ENCODE measurements at places on chromosomes 4 and X.

DNA sequence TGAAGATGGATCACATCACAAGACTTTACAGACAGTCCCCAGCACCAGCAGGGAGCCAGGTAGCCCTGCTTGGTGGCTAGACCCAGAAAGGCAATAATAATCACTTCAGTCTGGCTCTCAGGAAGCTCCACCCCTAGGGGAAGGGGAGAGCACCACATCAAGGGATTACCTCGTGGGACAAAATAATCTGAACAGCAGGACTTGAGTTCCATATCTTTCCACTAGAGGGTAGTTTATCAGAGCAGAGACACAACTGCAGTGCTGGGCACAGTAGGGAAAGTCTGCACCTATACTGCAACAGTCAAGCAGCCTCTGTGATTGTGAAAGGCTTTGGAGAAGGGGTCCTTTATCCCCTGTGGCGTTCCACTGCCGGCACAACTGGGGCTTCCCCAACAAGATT lies 547.0 kb upstream of the POU3F4 start:
- DNase-seq = peak; percentile 2

DNA sequence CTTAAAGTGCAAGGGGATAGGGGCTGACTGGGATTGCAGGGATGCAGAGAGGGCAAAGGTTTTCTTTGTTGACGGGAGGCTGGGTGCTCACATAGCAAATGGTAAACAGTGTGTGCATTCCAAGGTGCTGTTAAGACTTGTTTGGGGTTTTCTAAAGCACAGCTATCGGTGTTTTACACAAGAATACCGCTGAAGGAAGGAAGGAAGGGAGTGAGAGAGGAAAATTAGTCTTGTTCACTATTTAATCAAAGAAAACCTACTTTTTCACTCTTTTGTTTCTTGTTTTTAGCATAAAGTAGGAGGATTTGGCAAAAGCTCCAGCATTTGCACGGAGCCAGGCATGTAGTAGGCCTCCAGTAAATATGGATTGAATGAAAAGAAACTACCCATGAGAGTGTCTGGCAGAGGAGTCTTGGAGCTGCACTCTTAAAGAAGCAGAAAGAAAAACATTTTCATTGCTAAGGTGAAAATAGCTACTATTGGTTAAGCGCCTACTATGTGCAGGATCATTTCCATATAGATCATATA lies 99.7 kb downstream of the FIP1L1 start:
- DNase-seq = peak; percentile 38

- no peak for DNase-seq
Observed at GRCh38 chr4:164154416-164154815, 599.5 kb upstream of the SMIM31 start.

- no peak for DNase-seq
Observed at GRCh38 chrX:138648568-138648967, 62.9 kb downstream of the FGF13 start.

GRCh38 chrX:112457788-112458187 lies 221.9 kb downstream of the LHFPL1 start:
- no peak for DNase-seq

DNA sequence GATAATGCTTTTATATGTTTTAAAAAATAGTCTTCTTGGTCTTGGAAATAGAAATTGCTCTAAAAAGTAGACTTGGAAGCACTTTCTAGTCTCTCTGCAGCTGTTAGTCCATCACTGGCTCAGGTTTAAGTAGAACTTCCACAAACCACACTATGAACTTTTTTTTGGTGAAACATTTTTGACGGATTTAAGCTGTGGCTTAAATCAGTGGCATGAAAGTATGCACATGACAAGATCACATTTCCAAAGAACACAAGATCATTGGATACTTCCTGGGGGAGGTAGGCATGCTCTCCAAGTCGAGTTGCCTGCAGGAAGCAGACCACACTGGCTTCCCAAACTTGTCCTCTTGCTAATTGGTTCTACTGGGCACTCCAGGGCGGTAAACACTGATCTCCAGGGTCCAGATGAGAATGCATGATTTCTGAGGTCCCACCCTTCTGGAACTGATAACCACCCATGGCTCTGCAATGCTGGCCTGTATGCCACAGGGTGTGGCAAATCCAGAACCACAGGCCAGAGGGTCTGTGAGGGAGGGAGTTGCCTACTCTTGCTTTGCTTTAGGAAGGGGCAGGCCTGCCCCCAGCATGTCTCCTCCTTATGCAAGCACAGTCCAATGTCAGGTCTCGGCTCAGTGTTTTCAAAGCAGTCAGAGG lies 331.9 kb upstream of the SFRP2 start:
- DNase-seq = peak; percentile 51

- no peak for DNase-seq
Observed at GRCh38 chr4:31580843-31581242, 860.7 kb downstream of the PCDH7 start.

DNA sequence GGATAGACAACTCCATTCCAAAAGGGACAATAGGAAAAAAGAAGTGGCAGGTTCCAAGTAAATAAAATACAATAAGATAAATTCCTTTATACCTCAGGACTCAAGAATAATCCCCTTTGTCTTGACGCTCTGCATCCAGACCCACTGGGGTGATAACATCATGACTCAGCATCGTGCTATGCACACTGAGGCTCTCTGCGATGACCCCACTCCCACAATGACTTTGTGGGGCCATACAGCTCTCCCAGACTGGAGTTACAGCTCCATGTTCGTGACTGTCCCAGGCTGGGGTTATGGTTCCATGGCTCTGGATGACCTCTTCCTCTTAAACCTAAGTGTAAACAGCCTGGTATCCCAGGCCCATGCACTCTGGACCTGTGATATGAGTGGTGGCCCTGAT lies 254.5 kb upstream of the ADGRL3 start:
- DNase-seq = no peak

- no peak for DNase-seq
Observed at GRCh38 chr4:110467400-110467799, 8.6 kb upstream of the ENPEP start.

DNA sequence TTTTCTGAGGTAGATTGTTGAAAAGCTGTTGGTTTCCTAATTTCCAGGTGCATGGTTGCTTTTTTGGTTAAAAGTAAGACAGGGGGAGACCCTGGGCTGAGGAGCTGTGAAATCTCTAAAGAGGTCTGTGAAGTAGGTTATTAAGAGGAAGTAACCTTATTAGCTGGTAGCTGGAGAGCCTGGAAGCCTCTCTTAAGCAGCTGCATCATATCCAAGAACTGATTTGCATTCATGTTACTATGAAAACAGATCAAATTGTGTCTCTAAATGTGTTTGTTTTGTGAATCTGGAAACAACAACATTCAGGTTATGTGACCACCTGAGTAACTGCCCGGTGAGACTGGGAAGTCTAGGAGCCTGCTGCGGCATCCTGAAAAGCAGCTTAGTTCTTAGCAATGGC lies 54.1 kb downstream of the ARHGAP10 start:
- DNase-seq = no peak

DNA sequence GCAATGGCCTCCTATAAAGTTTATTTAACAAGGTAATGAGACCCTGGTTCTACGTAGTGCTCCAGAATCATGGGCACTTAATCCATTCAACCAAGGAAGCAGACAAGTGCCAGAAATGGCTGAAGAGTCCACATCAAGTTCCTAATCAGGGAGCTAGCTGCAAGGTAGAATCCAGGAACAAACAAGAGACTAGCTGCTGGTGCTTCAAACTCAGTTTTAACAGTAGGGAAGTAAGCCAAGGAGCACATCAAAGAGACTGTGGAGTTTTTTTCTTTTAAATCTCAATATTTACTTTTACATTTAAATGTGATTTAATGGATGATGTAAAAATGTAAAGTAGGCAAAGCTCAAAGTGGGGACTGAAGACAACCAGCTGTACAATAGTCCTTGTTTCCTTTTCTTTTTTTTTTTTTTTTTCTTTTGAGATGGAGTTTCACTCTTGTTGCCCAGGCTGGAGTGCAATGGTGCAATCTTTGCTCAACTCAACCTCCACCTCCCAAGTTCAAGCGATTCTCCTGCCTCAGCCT lies 630.4 kb downstream of the CCSER1 start:
- no peak for DNase-seq

DNA sequence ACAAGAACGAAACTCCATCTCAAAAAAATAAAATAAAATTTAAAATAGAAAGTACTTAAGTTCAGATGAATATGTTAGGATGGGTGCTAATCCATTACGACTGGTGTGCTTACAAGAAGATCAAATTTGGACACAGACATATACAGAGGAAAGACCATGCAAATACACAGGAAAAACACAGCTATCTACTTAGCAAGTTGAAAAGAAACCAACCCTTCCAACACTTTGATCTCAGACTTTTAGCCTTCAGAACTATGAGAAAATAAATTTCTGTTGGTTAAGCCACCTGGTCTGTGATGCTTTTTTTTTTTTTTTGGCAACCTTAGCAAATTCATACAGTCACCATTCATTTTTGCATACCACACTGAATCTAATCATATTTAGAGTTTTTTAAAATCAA lies 116.5 kb downstream of the CENPC start:
- DNase-seq = no peak

DNA sequence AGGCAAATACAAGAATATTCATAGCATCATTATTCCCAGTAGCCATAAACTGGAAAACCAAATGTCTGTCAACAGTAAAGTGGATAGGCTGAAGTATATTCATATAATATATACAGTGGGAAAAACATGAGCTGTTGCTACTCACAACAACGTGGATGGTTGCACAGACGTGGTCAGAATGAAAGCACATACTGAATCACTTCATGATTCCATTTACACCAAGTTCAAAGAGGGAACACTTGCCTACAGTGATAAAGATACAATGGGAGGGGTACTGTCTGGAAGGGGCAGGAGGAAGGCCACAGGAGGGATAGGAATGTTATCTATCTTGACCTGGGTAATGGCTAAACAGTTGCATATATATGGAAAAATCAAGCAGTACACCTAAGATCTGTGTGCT lies 25.3 kb downstream of the APBB2 start:
- no peak for DNase-seq

GRCh38 chr4:68917016-68917415 lies 34.6 kb downstream of the UGT2A3 start:
- no peak for DNase-seq

DNA sequence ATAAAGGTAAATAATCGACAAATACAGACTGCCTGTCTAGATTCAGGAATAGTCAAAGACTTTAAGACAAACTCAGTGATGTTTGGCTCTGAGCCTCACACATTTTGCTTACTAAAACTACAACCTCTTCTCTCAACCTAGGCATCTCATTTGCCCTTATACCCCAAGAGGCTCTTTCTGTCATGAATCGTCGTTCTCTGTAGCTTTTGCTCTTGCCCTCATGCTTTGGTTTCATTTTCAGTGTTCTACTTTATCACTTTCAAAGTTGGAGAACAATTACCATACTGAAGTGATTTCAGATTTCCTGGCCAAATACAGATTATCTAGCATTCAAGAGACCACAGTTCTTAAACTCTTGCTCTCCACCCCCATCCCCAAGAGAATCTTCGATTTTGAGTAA lies 114.1 kb upstream of the RAP2C start:
- peak; percentile 12 for DNase-seq

DNA sequence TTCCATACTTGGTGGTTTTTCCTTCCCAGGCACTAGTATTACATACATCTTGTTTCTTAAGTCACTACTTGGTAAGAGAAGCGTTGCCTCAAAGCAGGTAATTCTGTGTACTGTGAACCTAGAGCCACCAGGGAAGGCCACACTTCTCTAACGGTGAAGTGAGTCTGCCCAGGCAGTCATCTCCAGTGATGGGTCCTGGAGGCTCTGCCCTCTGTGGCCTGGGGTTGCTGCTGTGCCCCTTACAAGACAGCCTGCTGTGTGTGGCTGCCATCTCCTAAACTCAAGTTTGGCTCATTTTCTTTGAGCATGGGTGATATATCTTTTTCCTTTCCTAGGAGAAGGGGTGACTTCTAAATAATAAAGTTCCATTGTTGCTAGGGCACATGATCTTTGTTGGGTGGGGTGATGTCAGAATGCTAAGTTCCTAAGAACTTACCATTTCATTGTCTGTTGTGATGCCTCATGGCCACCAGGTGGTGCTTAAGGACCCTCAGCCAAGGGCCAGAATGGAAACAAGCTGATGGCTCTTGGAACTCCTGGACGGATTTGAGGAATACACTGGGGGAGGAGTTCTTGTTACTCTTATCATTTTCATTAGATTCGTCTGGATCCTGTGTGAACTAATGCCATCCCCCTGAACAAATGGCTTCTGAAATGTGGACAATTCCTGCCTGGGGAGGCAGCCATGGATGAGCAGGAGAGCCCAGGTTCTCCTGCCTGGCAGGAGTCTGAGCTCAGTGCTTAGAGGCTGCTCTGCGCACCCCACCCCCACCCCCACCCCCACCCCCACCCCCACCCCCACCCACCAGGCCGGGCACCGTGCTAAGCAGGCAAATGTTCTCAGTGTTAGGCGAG lies 41.1 kb upstream of the WDR1 start:
- peak; percentile 82 for DNase-seq

- DNase-seq = no peak
Observed at GRCh38 chr4:38949411-38950051, 81.9 kb downstream of the FAM114A1 start.

GRCh38 chr4:111562826-111563225 lies 582.4 kb upstream of the FAM241A start:
- no peak for DNase-seq

DNA sequence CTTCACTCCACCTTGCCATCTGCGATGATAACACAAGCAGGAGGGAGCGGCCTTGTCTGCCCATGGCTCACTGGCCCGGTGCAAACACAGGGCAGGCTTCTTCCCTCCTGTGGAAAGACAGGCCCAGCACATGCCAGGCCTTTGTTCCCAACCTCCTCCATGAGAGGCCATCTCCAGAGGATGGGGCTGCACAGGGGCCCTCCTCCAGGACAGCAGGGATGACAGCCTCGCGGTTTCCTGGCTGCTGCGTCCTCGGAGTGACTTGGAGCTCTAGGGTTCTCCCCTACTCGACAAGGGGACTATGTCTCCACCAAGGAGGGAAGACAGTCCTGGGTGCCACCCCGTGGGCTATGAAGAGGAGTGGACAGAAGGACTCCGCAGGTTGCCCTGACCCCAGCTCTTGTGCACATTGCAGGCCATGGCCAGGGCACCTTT lies 21.8 kb downstream of the RNF212 start:
- no peak for DNase-seq

DNA sequence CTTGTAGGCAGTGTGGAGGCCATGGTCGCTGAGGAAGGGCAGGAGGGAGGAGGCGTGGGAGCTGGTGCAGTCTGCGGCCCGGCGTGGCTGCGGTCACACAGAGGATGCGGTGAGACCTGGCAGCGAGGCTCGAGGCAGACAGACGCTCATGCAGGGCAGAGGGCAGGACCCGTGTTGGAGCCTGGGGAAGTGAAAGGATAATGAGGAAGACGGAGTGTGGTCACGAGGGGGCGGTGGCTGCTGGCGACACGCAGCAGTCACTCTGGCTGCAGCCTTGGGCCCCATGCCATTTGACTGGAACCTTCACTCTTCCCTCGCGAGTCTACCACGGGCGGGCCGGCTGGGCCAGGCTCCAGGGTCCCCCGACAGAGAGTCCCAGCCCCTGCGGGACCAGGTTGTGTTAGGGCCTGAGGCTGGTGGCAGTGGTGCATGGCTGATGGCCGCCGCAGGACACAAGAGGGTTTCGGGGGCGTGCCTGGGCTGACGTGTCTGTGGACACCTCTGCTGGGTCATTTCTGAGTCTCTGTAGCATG lies 68.8 kb upstream of the HGFAC start:
- DNase-seq = peak; percentile 68

- no peak for DNase-seq
Observed at GRCh38 chr4:89897867-89898266, 3.2 kb downstream of the MMRN1 start.

GRCh38 chrX:113594123-113594841 lies 753.7 kb upstream of the AMOT start:
- no peak for DNase-seq
